Activated CD8-positive, alpha-beta memory T cell treated with anti-CD3 and anti-CD28 coated beads for 4 hours (primary cell): ENCODE measurements at places on chromosomes 2 and 18.

GRCh38 chr2:126378176-126378575 is 277.8 kb upstream of the GYPC start:
- DNase-seq: no peak

DNA sequence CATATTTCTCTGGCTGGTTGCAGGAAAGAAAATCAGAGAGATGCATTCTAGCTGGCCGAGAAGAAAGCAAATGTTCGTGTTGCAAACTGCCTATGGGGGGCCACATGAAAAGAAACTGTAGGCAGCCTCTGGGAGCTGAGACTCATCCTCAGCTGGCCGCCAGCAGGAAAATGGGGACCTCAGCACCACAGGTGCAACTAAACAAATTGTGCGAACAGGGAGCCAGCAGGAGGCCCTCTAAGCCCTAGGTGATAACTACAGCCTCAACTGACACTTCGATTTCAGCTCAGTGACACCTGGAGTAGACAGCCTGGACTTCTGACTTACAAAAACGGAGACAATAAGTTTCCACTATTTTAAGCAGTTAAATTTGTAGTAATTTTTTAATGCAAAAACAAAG is 107.3 kb downstream of the DTNB start:
- no peak for DNase-seq

DNA sequence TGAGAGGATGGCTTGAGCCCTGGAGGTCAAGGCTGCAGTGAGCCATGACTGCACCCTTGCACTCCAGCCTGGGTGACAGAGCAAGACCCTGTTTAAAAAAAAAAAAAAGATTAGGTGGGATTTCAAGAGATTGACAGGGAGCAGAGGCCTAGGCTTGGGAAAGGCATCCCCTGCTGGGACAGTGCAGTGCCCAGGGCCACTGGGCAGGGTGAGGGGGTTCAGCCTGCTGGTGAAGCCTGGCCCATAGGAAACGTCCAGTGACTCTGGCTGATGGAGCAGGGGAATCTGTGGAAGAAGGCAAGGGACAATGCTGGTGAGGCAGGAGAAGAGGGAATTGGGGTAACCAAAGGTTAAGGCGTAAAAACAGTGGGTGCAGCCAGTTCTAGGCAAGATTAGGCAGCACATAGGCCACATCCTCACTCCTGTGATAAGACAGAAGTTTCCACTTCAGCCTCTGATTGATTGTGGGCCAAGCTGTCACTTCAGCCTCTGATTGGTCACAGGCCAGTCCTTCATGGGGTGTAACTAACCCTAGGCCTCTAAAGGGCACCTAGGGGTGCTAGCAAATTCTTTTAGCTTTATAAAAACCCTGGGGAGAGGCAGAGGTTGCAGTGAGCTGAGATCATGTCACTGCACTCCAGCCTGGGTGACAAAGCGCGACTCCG is 128.6 kb downstream of the MSH2 start:
- no peak for DNase-seq

- DNase-seq: no peak
Observed at GRCh38 chr2:186639939-186640338, 50.1 kb downstream of the ITGAV start.
